Omental fat pad (tissue), 4 donors: ENCODE measurements at places on chromosomes 12 and 14.

GRCh38 chr12:54301428-54302048 lies 723 bp upstream of the NFE2 start:
- DNase-seq, result no peak

DNA sequence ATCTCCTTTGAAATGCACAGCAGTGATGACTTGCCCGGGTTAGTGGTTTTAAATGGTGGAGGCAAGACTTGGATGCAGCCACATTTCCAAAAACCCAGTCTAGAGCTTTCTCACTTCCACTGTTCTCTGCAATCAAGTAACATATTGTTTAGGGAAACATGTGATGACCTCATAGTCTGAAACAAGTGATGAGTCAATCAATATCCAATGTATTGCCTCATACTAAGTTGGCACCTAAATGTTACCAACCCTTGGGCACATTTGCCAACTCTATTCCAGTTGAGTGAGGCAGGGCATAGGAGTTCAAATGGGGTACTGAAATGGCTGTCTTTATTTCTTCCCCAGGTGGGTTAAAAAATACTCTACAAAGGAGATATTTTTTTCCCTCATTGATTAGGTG lies 1105.4 kb downstream of the VRK1 start:
- DNase-seq, result no peak

DNA sequence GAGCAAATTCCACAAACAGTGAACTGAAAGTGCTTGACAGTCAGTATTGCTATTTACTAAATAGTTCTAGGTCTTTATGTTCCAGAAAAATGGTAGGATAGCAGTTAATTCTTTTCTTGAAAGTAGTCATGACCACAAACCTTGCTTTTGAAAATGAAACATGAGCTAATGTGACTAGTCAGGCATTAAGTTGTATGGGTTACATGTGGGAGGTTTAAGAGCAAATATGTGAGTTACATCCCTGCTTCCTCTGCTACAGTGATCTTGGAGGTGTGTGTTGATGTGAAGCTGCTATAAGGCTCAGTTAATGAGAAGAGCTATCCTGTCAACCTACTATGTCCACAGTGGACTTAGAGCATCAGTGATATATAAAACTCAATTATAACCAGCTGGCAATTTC lies 741.6 kb downstream of the FSCB start:
- DNase-seq, result no peak

DNA sequence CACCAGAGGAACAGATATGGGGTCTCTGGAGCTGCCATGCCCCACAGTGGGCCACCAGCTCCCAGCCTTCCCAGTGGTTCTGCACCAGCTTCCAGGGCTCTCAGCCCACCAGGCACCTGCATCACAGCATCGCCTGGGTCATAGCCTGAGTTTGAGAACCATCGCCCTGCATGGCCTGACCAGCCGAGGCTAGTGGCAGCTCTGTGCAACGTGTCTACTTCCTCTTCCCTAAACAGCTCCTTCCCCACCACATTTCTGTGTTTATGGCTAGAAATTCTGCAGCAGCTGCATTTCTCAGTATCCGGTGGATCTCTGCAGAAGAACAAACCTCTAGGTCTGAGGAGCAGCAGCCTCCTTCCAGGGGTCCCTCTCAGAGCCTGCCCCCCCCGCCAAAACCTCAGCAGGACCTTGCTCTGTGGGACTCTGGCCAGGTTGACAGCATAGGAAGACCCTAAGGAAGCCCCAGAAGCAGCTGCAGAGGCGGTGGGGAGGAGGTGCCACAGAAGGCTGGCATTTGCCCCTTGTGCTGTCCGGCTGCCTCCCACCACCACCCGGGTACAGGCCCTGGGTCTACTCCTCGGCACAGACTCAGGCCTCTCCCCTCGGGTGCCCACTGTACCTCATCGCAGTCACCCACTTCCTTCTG lies 47.7 kb downstream of the PSMA6 start:
- DNase-seq, result no peak

DNA sequence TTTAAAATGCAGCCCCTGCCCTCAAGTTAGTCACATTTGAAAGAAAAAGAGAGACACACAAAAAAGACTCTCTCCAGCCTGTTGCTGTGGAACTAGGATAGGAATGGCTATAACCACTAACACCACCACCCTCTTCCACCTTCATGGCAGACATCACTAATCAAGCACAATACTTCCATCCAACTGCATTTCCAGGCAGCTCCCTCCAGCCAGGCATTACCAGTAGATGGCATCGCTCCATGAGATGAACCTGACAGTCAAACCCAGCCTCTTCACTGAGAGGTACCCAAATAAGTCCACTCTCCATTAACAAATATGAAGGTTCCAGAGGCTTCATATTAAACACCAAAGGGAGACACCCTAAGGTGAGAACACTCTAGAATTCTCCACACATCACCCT lies 24.4 kb downstream of the SLC8B1 start:
- DNase-seq, result no peak

GRCh38 chr12:57446292-57446960 lies 8.7 kb upstream of the INHBE start:
- no peak for DNase-seq

GRCh38 chr12:76921100-76921471 lies 42.3 kb upstream of the CSRP2 start:
- DNase-seq, result no peak
